ENCODE measurements at places on chromosomes 6 and 20. TPM values are rescaled to one million over a fixed set of nuclear protein-coding genes. Genes with fewer than 3 reads are reported as not detected.

KIF25 gene
- not detected for total RNA-seq

PGC gene
- total RNA-seq: not detected

LY86 gene
- total RNA-seq: not detected

ETV7 gene
- not detected for total RNA-seq

BMP6 gene
- total RNA-seq: 1.3 TPM

CYP39A1 gene
- 0.66 TPM for total RNA-seq

OR2H1 gene
- not detected for total RNA-seq

C20orf144 gene
- not detected for total RNA-seq

ADTRP gene
- not detected for total RNA-seq

ATRN gene
- total RNA-seq: 26.1 TPM

SNX21 gene
- total RNA-seq: 90.1 TPM

KIF6 gene
- not detected for total RNA-seq

DNA sequence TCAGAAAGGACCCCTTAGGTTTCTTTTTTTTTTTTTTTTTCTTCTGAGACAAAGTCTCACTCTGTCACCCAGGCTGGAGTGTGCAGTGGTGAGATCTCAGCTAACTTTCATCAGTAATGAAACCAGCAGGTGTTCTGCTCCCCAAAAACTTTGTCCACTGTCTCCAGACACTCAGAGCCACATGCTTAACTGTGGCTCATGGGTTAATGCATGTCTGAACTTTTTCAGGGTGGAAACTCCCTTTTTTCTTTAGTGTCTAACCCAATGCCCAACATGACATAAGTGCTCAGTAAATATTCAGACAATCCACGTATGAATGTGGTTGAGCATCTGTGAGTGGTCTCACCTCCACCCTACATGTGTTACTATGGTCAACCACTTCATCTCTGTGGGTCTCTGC is 45.4 kb downstream of the MYB start:
- no peak for DNase-seq

- peak; percentile 58 for DNase-seq
These were observed 1066.8 kb upstream of the CITED2 start for GRCh38 chr6:140441256-140441655.

DNA sequence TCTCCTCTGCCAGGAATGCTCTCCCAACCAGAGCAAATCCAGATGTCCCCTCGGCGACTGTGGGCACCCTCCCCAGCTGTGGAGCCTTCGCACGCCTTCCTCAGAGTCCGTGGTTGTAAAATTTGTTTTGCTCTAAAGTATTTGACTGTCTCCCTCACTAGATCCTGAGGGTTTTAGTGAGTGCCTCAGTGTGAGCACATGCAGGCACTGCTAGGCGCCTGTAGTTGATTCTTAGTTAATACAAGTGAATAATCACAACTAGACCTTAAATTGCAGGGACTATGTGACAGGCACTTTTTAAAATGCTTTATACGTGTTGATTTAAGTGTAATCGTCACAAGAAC is 680 bp upstream of the MTCH1 start:
- DNase-seq: no peak

DNA sequence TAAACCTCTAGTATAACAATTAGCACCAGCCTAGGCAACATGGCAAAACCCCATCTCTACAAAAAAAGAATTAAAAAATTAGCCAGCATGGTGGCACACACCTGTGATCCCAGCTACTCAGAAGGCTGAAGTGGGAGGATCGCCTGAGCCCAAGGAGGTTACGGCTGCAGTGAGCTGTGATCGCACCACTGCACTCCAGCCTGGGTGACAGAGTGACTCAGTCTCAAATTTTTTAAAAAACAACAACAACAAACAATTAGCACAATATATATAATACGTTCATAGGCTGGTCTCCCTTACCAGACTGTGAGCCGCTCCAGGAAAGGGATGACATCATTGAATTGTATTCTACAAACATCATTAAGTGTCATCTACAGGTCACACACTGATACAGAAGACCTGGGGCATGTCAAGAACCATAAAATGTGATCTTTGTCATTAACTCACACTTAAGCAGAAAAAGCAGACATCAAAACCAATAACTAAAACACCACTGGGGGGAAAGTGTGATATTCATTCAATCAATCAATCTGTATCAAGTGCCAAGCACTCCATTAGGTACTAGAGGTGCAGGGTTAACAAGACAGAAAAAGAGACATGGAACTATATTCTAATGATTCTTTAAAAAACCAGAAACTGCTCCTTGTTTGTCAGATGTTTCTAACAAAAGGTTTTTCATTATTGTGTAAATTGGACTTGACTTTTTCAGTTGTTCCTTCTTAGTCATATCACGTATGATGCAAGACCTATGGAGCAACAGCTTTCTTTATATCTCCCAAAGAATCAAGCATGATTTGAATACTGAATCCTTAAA is 17.8 kb downstream of the MAP3K5 start:
- DNase-seq: peak; percentile 43

DNA sequence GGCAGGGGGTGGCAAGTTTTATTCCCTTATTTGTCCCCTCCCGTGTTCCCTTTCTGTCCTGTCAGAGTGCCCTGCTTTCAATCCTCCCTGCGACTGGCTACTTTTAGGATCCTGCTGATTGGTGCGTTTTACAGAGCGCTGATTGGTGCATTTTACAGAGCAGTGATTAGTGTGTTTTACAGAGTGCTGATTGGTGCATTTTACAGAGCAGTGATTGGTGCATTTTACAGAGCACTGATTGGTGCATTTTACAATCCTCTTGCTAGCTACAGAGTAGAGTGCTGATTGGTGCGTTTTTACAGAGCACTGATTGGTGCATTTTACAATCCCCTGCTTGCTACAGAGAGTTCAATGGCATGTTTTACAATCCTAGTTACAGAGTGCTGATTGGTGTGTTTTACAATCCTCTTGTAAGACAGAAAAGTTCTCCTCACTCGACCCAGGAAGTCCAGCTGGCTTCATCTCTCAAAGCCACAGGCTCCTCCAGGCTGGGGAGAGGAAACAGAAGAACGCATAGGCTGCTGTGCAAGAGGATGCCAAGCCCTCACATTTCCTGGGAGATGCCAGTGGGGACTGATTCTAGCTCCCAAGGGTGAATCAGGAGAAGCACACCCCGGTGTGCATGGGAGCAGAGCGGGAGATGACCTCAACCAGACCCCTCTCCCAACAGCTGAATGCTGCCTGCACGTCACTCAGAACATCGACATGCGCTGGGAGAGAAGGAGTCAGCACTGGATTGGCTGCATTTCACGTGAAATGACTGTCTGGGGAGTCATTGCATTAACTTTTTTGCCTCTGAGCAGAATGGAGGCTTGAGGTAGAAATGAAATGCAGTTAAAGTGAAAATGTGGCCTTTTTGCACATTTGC is 48.3 kb upstream of the SLC22A23 start:
- no peak for DNase-seq

GRCh38 chr6:169849396-169849795 is 98.0 kb downstream of the ERMARD start:
- no peak for DNase-seq

DNA sequence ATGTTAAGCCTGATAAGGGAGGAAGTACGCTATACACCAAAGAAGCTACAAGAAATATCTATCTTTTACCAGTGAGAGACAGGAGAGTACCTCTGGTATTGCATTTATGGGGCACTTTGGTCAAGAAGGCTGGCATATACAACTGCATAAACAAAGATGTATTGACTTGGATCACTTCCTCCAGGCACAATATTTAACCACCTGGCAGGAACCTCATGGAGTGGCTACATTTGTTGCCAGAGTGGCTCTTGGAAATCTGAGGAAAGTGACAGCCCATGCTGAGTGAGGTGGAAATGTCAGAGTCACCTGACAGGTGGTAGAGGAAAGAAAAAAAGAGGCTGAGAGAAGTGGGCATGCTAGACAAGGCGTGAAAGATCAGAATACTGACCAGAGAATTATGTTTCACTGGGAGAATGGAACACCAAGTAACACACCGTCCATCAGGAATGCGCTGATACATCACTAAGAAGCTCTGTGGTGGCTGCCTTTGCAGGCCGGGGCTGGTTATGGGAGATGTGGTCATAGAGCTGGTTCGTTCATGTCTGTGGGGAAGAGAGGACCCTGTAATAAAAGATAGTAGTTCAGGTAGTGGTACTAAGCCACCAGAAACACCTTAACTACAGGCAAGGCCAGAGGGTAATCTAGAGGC is 61.4 kb upstream of the UFL1 start:
- no peak for DNase-seq

DNA sequence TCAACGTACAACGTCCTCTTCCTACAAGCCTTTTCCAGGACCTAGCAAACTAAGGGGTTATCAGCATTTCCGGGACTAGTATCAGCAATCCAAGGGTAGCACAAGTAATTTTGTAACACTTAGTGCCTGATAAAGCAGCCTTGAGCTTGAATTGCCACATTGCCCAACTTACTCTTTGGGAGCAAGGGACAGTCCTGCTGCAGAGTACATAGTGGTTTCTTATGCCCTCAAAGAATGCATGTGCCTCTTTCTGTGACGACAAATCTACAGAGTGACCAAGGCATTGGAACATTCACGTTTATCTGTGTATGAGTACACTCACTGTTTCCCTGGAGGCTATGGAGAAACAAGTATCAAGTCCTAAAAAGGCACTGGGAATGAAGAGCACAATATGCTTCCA is 3.2 kb upstream of the ID4 start:
- no peak for DNase-seq

GRCh38 chr6:21831521-21832291 is 238.2 kb downstream of the SOX4 start:
- DNase-seq: no peak

- no peak for DNase-seq
These were observed 43.6 kb upstream of the DEFB112 start for GRCh38 chr6:50093116-50093937.

- DNase-seq: no peak
These were observed 52.2 kb upstream of the APCDD1L start for GRCh38 chr20:58567437-58567836.

GRCh38 chr20:62922451-62922921 is 3.8 kb downstream of the DIDO1 start:
- DNase-seq: no peak

GRCh38 chr6:39301606-39302005 is 12.6 kb downstream of the KCNK17 start:
- peak; percentile 14 for DNase-seq

DNA sequence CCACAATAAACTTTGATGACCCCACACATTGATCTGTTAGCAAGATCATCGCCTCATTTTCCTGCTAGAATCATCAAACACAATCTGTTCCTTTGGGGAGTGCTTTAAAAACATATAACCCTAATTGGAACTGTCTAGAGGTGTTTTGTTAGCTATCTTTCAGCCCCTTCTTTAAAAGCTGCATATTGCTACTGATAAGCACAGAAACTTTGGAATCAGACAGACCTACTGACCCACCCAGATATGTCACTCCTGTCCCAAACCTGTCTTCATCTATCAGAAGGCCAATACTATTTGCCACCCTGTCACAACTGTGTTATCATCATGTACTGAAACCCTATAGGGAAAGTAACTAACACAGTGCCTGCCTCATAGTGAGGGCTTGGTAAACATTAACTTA is 172.4 kb upstream of the SASH1 start:
- DNase-seq: no peak

- DNase-seq: no peak
These were observed 101.6 kb upstream of the TMEM30A start for GRCh38 chr6:75386050-75386770.

- DNase-seq: no peak
These were observed 2.1 kb downstream of the CDS2 start for GRCh38 chr20:5128886-5129285.

GRCh38 chr6:144690133-144690532 is 405.0 kb downstream of the UTRN start:
- DNase-seq: no peak

DNA sequence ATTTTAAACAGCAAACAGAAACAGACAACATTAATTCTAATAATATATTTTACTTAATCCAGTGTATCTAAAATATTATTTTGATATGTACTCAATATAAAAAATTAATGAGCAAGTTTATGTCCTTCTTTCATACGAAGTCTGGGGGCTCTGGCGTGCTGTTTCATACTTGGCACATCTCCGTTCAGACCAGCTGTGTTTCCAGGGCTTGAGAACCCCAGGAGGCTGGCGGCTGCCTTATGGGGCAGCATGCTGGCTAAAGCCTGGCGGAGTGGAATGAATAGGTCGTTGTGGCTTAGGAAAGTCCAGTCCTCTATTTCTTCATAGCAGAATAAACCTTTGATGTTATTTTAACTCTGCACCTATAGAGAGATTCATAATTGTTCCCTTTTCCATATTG is 43.3 kb downstream of the DUSP22 start:
- no peak for DNase-seq

- no peak for DNase-seq
These were observed 6.1 kb downstream of the NINL start for GRCh38 chr20:25579081-25579770.

DNA sequence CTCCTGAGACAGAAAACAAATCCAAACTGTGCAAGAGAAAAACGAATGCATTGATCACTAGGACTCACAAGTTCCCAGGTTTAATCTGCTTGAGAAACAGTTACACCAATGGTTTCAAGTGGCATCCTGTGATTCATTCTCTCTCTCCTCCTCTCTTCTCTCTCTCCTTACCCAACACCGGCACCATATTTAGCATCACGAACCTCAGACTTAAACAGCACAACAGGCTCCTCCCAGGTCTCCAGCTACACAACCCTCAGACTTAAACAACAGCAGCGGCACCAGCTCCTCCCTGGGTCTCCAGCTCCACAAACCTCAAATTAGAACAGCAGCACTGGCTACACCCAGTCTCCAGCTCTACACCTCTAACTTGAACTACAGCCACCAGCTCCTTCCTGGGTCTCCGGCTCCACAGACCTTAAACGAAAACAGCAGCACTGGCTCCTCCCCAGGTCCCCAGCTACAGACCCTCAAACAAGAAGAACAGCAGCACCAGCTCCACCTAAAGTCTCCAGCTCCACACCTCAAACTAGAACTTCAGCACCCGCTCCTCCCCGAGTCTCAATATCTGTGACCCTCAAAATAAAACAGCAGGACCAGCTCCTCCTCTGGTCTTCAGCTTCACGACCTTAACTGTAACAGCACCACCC is 355.9 kb downstream of the PREX1 start:
- no peak for DNase-seq

- DNase-seq: peak; percentile 49
These were observed 16.1 kb upstream of the SERPINB1 start for GRCh38 chr6:2857580-2858337.

DNA sequence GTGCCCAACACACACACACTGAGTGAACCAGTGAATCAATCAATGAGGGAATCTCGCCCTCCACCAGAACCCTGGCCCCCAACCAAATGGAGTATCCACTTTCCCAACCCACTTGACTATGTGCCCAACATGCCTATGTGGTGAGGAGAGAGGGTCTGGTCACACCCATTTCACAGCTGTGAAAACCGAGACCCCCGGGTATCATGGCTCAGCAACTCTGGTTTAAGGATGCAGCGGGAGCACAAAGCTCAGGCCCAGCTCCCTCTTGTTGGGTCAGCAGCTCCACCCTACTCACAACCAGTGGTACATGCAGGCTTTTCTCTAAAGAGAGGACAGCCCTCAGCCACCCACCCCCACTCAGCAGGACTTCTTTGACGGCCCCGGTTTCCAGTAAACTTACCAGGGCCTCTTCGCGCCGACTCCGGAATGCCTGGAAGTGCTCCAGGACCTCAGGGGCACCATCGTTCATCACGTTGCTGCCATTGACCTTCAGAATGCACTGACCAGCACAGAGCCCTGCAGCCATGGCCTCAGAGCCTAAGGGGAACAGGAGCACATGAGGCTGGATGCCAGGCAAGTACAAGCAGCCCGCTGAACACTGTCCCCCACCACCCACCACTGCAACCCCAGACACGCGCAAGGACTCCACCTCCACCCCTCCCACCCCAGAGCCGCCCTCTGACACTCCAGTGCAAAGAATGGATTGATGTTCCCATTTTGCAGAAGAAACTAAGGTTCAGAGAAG is 174.7 kb downstream of the PREX1 start:
- no peak for DNase-seq

Data from PC-3 (cell line).